Pancreas (tissue), 10 donors: ENCODE measurements at places on chromosomes 11 and 22. TPM values are rescaled to one million over a fixed set of nuclear protein-coding genes. Genes with fewer than 3 reads are reported as not detected.
A peak's percentile ranks its signal among the peaks of the same experiment; 100 is the strongest.

RTL10 gene
- 8.0 TPM for total RNA-seq

B3GAT3 gene
- total RNA-seq, result 24.1 TPM

FOSL1 gene
- total RNA-seq, result 0.89 TPM

- no peaks in the 10 kb centered on the region for H3K4me1 ChIP-seq
- H3K27ac ChIP-seq, result no peak overlapping the region
- H3K4me3 ChIP-seq, result no peak overlapping the region
- H3K36me3 ChIP-seq, result no peaks in the 10 kb centered on the region
- peak; percentile 5 for DNase-seq
These were observed 79.1 kb downstream of the MORC2 start for GRCh38 chr22:30889268-30889995.

DNA sequence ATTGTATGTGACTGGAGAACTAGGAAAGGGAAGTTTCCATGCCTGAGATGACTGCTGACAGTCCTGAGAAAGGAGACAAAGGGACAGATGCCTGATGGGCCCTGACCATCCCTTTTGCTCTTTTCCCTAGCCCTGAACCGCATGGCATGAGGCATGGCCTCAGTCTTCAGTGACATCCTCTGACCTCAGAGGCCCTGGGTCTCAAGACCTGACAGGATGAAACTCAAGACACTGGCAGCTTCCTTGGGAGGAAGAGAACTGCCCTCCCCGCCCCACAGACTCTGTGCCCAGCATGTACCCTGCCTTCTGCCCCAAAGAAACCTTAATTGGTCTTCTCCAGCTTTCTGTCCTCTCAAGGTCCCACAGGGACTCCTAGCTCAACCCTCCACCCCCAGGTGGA lies 444.1 kb downstream of the SOX6 start:
- no peak for DNase-seq
- H3K27me3 ChIP-seq, result no peaks in the 10 kb centered on the region
- no peaks in the 10 kb centered on the region for H3K36me3 ChIP-seq
- H3K4me3 ChIP-seq, result no peak overlapping the region

DNA sequence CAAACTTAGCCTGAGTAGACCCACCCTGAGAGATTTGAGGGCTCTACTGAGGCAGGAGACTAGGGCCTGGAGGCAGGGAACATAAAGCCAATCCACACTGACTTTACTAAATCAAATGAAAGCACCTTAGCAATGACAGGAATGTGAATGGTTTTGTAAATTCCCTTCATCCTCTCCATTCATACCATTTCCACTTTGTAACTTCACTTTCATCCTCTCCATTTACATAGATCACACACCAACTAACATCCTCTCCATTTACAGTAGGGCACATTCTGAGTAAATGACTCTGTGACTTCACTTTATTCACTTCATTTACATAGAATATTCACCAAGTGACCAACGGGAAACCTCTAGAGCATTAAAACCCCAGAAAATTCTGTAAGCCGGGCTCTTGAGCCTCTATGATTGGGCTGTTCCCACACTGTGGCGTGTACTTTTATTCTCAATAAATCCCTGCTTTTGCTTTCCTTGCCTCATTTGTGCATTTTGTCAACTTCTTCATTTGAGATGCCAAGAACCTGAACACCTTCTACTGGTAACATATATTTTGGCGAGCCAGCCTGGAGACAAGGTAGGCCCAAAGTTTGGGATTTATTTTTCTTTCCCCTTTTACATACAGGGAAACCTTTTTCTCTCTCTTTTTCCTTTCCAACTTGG lies 82.9 kb downstream of the PIWIL4 start:
- H3K27me3 ChIP-seq, result no peaks in the 10 kb centered on the region
- no peaks in the 10 kb centered on the region for H3K4me1 ChIP-seq
- H3K4me3 ChIP-seq, result no peak overlapping the region
- no peaks in the 10 kb centered on the region for H3K36me3 ChIP-seq
- no peak for DNase-seq
- H3K27ac ChIP-seq, result no peak overlapping the region

DNA sequence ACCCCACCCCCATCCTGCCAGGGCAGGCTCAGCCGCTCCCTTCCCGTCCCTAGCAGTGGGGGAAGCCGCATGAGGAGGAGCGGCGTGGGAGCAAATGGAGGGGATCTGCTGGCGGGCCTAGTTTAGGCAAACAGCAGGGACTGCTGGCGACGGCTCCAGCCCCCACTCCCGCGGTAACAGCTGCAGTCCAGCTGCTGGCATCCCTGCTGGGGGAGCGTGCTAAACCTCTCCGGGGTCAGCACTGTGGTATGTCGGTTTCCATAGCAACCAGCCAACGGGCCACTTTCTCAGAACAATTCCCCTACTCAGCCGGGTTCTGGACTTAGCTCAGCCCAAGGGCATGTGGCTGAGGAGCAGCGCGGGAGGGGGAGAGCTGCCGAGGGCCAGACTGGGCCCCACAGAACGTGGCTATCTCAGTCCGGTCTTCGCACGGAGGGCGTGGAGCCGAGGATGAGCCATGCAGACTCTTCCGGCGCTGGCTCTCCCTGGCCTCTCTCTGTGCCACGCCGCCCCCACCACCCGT lies 98.8 kb downstream of the PKNOX2 start:
- H3K4me1 ChIP-seq, result no peaks in the 10 kb centered on the region
- DNase-seq, result peak; percentile 60
- no peaks in the 10 kb centered on the region for H3K27me3 ChIP-seq
- no peak overlapping the region for H3K4me3 ChIP-seq
- no peak overlapping the region for H3K27ac ChIP-seq

GRCh38 chr11:64351136-64351631 lies 7.8 kb upstream of the RPS6KA4 start:
- no peak overlapping the region for H3K27ac ChIP-seq
- H3K36me3 ChIP-seq, result no peaks in the 10 kb centered on the region
- H3K4me1 ChIP-seq, result peaks cover 9% of the 10 kb centered on the region
- no peak overlapping the region for H3K4me3 ChIP-seq
